ENCODE measurements at places on chromosomes 5 and 9.

- DNase-seq: peak; percentile 37
Measured at GRCh38 chr5:123371575-123372179, 51.5 kb downstream of the CEP120 start.

DNA sequence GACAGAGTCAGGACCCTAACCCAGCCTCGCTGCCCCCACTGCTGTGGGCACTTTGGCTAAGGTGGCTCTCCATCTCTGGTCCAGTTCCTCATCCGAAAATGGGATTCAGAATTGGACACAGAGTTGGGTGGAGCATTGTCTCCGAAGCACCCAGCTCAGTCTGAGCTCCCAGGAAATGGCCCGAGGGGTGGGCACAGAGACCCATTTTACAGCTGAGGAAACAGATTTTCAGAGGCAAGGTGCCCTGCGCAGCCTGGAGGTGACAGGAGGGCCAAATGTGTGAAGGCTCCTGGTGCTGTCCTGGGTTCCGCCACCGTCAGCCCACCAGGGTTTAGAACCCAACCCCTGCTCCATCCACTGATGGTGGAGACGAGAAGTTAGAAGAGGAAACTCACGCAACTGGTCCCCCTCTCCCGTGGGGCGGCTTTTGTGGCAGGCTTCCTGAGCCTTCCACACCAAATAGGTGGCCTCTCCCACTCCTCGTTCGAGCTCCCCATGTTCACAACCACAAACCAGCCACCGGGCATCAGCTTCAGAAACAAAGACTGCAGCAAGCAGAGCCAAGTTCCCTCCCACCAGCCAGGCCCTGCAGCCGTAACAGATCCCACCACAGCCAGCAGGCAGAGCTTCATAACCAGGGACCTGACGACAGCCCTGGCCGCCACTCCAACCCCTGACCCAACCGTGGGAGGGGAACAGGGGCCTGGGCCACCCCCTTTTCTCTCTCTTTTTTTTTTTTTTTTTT, 90.9 kb upstream of the LMX1B start:
- peak; percentile 51 for DNase-seq

DNA sequence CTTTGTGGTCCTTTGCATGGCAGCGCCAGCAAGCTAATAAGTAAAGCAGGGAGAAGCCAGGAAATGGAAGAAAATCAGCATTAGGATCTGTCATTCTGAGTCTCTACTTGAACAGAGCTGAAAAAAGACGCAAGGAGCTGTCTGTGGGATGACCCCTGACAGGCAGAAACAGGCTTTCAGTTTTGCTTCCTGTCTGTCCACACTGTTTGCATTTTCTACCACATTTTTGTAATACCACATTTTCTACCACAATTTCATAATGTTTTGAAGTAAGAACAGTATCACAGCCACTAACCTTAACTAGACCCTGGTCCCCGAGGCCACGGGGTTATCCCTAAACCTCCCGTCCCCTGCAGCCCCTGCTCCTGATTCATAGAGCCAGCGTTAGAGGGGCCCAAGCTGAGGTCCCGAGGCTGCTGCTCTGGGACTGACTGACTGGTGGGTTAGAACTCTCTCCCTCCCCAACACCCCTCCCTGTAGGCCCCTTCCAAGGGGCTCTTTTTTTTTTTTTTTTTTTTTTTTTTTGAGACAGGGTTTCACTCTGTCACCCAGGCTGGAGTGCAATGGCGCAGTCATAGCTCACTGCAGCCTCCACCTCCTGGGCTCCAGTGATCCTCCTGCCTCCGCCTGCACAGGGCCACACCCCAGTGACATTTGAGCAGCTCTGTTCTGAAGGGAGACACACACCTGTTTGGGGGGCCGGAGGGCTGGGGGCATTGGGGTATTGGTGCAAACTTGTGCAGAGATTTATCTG, 4.0 kb upstream of the CLIC3 start:
- no peak for DNase-seq

GRCh38 chr9:94286116-94286515, 27.0 kb downstream of the ZNF169 start:
- DNase-seq: no peak

- DNase-seq: no peak
Measured at GRCh38 chr9:113882636-113883164, 6.6 kb downstream of the ZNF618 start.

DNA sequence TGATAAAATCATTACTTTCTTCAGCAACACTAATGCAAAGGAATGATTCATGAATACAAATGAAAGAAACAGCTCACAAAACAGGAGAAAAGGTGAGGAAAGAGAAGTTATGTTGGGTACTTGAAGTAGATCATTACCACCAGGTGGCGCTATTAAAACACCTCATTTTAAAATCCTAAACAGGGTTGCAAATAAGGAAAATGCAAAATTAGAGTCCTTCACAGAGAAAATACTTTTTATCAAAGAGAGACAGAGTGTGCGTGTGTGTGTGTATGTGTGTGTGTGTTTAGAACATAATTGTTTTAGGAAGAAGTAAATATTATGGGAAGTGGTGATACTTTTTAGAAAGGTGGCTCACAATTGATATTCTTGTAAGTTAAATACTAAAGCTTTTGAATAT, 49.5 kb upstream of the CD180 start:
- DNase-seq: no peak

DNA sequence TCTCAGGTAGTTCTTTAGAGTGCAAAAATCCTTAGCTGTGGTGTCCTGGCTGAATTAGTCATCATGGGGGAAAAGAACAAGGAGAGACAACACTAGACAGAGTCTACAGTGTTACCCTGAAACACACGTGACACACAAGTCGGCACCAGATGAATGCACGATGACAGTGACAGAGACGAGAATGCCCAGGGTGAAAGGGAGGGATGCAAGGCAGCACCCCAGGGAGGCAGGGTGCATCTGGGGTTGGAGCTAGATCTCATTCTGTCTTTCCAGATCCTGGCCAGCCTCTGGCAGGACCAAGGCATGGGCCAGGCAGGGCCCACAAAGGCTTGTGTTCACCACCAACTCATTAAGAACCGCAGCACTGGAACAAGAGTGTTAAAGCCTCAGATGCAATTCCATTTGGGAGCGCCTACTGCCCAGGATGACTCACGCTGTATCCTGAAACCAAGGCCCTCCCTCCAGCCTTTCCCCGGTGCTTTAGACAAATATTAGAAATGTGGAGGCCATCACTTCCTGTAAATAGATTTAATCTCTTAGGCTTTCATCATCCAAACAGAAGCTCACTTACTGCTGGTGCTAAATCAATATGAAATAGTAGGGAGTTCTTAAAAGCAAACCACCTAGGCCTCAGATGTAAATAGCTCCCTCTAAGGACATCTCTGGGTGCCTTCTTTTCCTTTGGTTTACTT, 56.1 kb downstream of the IRX2 start:
- no peak for DNase-seq

- no peak for DNase-seq
Measured at GRCh38 chr5:71922584-71923106, 184.6 kb upstream of the MAP1B start.

DNA sequence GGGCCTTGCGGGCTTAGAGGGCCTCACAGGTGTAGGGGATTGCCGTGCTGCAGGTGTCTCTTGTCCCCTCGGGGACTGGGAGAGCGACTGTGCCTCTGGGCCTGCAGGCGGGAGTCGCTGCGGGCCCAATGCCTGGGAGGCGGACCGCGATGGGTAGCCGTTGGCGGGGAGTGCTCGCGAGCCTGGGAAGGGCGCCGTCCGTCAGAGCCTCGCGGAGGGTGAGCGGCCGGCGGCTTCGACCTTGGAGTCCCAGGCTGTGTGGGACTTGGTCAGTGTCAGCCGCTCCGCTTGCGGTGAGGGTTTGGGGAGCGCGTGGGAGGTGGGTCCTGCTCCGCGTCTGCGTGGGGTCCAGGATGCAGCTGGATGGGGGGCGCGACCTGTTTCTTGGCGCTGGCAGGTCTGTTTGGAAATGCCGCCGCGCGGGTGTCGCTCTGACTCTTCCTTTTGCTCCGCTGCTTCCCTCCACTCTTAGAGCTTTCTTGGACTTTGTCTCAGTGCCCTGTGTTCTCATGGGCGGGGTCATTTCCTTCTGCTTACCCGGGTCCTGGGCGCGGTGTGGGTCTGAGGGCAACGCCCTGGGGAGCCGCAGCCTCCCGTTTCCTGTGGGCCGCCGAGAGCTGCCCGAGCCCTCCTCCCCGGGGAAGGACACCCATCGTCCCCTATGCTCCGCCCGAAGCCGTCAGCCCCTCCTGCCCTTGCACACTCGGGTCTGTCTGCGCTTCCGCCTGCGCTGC, 88.9 kb upstream of the CACNA1B start:
- no peak for DNase-seq

DNA sequence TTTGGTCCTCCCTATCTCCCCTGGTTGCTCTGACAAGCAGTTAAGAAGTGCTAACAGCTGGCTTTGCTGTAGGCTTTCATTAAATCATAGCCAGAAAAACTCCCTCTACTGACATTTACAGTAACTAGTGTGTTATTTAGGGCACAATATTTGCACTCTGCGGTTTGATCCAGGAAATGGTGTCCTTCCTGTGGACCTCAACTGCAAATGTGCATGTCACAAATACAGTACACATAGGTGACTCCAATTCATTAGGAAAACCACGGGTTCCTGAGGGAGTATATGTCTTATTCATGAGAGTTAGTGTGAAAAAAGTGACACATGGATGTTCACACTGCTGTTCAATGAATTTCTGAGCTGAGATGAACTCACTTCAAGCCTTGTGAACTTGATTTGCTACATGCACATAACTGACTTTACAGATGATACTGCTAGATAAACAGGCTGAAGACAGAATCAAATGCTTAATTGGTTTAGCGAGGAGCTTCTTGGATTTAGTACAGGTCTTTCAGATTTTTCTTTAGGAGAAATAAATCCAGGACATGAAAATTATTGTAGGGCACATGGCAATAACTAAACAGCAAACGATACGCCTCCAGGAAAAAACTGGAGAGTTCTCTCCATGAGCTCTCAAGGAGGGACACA, 281.5 kb downstream of the EFNA5 start:
- DNase-seq: peak; percentile 33
